LHCN-M2 (cell line): ENCODE measurements at places on chromosomes 12 and 14. TPM values are rescaled to one million over a fixed set of nuclear protein-coding genes. Genes with fewer than 3 reads are reported as not detected.

DNA sequence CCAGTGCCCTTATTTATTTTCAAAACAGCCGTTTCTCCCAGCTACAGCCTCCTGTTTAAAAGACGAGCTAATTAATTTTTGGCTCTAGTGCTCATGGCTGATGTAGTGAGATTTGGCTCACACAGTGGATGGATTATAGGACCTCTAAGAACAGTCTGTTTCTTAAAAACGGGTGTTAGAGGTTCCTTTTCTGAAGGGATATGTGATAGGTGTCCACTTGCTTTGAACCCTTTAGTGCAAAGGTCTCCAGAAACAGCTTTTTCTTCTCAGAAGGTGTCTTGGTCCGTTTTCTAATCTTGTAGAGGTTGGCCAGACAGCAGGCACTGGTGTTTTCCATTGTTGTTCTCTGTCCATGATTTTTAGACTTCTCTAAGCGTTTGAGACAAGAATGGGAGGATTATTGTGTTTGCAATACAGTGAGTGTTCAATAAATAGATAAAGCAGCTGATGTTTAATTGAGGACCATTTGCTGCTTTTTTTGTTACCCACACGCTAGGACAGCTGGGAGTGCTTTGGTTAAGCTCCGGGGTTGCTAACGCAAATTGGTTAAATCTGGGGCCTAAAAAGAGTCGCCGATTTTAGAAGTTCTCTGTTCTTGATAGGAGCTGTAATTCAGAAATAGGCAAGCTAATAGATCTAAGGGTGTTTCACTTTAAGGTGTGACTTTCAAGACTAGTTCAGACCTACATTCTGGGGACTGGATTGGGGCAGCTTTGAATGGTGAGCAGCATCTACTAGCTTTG lies 1.0 kb downstream of the BORCS5 start:
- DNase-seq, result no peak

- DNase-seq, result peak; percentile 39
Observed at GRCh38 chr14:37246427-37246829, 48.7 kb downstream of the MIPOL1 start.

GRCh38 chr12:95674631-95675030 lies 115.9 kb downstream of the NTN4 start:
- DNase-seq, result peak; percentile 96

DNA sequence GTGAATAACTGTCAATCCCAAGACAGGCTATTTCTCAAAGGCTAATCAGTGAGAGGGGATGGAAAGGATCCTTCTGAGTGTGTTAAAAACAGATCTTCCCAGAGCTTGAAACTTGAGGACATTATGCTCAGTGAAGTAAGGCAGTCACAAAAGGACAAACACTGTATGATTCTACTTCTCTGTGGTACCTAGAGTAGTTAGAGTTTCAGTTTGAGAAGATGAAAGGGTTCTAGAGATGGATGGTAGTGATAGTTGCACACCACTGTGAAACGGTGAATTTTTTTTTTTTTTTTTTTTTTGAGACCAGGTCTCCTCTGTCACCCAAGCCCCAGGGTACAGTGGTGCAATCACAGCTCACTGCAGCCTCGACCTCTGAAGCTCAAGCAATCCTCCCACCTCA lies 133.8 kb downstream of the SAMD4A start:
- DNase-seq, result no peak

DNA sequence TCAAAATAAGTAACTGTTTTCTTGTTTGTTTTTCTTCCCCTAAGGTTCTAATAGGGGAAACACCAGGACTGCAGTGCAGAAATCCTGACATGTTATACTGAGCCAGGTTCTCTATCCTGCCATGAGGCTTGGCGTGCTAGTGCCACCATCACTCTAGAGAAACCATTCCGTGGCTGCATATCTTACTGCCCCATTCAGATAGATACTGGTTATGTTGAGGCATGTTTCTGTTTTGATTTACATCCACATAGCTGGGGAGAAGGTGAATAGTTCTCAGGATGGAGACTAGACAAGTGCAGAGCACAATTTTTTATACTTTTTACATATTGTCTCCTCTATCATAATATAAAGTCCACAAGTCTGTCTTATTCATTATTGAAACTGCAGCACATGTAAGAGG lies 11.5 kb downstream of the MAGOHB start:
- no peak for DNase-seq

GRCh38 chr14:68308726-68309520 lies 483.9 kb downstream of the ZFP36L1 start:
- DNase-seq, result no peak

DNA sequence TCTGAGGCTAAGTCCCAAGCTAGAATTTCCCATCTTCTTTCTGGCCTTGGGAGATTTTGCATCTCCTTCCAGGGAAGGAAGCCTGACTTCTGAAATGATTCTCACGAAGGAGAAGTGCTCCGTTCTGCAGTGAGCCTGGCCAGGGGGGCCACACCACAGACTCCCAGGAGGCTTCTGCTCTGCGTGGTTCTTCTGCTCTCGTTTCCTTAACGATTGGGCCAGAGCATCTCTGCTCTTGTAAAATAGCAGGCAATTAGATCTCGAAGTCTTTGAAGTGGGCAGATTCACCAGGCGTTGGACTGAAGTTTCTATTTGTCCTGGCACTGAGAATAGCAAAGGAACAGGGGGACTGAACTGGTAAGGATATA lies 6.7 kb upstream of the BATF start:
- DNase-seq, result no peak

DNA sequence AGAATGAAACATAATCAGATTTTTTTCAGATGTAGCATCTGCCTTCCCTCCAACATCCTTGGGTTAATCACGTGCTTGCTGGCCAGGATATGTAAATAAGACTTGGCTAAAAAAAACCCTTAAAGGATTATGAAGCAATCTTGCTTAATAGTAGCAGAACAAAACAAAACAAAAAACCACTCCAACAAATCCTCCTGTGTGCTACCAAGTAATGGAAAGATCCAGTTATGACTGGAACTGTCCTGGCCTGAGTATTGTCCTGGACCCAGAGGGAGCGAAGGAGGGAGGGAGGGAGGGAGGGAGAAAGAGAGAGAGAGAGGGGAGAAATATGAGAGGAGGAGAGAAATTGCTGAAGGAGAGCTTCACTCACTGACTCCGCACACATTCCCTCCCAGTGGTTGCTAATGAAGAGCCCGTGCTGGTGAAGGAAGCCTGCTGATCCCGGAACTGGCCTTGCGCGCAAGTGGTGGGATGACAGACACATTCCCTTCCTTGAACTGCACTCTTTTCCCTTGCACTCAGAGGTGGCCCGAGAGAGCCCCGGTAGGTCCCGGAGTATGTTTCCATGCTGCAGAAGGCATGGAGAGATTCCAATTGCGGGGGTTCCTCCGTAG lies 57.2 kb downstream of the HMGA2 start:
- peak; percentile 88 for DNase-seq

DNA sequence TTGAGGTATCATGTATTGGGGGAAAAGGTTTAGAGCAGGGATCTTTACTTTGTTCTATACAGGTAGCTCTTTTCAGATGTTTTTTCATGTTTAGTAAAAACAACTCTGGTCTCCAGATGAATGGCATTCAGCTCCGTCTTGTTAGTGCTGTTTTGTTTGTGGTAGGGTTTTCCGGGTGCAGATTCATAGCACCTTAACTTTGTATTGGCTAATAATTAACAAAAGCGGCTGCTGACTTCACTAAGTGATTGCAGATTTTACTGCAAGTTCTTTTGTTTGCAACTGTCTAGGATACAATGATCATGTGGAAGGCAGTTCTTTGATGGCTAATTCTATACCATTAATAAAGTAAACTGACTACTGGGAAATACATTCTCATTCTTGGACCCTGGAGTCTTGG lies 32.2 kb upstream of the BHLHE41 start:
- DNase-seq, result no peak

DNA sequence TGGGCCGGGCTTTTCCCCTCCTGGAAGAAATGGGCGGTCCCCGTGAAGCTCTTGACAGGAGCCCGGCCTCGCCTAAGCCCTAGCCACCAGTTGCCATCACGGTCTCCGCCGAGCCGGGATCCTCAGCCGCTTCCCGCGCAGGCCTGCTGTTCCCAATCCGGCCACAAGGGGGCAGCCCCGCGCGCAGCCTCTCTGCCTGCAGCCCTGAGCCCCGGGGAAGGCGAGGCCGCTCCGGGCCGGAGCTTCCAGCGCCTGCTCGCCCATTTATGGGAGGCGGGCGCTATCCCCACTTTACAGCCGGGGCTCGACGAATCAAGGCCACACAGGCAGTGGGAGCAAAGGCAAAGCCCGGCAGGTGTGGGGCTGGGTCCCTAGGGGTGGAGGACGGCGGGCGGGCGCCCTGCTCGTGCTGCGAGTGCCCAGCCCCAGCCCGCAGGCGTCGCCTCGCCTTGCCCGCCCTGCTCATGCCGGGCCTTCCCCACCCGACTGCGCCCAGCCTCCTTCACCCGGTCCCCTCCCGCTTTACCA lies 61.5 kb downstream of the LGMN start:
- DNase-seq, result no peak

- DNase-seq, result no peak
Observed at GRCh38 chr12:66182956-66183355, 6.1 kb upstream of the IRAK3 start.

DNA sequence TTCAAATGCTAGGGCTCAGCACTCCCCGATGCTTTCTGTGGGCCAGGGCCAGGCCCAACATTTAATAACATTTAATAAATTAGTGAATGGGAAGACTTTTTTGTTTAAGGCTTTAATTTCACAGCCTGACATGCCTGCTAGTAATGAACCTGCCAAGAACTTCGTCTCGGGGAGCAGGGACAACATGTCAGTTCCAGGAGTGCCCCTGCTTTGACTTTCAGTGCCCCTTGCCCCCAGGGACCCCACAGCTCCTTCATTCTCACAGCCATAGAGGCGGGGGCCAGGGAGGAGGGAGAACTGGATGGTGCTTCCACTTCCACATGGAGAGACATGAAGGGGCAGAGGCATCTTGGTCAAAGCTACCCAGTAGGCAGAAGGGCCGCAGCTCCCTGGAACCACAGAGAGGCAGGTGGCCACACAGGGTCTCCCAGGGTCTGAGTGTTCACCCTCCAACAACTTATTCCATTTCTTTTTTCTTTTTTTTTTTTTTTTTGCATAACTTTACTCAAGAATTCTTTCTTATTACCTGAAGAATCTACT lies 66.0 kb upstream of the DDX11 start:
- DNase-seq, result no peak

DNA sequence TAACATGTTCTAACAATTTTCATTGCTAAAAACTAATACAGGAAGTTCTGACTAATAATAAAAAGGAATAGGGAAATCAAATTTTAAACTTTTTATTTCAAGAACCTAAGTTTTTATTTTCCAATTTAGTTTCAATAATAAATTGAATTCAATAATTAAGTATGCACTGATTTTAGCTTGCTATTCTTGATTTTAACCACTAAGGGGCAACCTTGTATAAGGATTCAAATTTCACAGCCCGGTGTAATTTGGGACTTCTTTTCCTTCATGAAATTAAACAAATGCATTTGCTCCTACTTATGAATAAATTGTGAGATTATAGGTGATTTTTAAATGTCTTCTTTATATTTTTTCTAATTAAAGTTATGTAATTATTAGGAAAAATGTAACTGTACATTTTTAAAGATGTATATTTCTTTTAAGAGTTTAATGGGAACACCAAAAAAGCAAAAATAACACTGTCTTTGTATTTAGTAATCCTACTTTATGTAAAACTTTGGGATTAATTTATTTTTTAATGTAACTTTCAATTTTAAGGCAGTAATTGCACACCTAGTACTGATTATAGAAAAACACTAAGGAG lies 241.4 kb upstream of the PDZRN4 start:
- DNase-seq, result peak; percentile 10

DNA sequence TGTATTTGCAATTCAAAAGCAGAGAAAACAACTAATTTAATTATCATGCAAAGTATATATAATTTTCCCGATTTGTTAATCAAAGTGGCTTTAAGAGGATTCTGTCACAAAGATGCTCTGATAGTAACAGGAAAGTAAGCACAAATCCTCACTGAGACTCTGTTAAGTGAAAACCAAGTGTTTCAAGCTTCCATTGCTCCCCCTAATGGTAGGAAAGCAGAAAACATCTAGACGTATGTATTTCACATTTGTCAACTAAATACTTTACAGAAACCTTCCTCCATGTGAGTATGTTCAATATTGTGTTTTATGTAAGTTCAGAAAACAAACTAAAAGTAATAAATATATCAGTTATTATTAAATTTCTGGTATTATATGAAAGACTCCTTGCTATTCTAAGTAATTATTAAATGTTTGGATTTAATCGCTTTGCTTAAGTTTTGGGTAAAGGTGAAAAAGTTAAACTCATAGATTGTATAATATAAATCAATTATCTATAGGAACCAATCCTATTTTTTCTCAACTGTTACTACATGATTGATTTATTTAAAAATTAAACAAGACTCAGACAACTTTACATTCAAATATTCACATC lies 1.5 kb upstream of the NTS start:
- DNase-seq, result peak; percentile 54

DNA sequence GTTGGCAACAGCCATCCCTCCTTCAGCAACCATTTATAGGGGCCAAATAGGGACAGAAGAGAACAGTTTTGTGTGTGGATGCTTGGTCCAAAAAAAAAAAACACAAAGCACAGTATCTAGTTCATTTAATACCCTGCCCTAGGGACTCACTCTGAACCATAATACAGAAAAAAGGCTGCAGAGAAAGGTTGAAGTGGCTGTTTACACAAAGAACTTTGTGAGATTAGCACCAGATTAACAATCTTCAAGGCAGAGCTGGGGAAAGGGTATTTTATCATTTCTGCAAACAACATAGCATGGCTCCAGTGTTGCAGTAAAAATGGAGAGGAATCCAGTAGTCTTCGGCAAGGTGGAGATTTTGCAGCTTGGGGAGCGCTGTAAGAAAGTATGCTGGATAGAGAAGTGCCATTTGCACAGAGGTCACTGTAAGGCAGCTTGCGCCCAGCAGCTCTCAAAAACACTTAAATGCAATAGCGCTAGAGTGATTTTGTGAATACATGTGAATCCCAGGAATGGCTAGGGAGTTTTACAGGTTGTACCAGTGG lies 124.2 kb upstream of the PLEKHA5 start:
- DNase-seq, result no peak

GRCh38 chr14:96362071-96362964 lies 823 bp downstream of the ATG2B start:
- peak; percentile 37 for DNase-seq

- DNase-seq, result peak; percentile 84
Observed at GRCh38 chr14:71720978-71721624, 211.1 kb upstream of the RGS6 start.

- peak; percentile 61 for DNase-seq
Observed at GRCh38 chr12:57845478-57846284, 848 bp downstream of the CTDSP2 start.

Gene ACOT6
- total RNA-seq, result not detected in 2 replicates

Gene GPD1
- 0.17 TPM in 1 of 2 replicates, not detected in the other for total RNA-seq

Gene TEX22
- 0.06 TPM in 1 of 2 replicates, not detected in the other for total RNA-seq

Gene C12orf60
- 1.5 and 3.2 TPM in 2 replicates for total RNA-seq

Gene ANAPC7
- total RNA-seq, result 59.3 and 66.3 TPM in 2 replicates
